ENCODE measurements at places on chromosomes 2 and 18.

GRCh38 chr2:172993931-172994717 lies 81.5 kb upstream of the MAP3K20 start:
- no peak for DNase-seq

DNA sequence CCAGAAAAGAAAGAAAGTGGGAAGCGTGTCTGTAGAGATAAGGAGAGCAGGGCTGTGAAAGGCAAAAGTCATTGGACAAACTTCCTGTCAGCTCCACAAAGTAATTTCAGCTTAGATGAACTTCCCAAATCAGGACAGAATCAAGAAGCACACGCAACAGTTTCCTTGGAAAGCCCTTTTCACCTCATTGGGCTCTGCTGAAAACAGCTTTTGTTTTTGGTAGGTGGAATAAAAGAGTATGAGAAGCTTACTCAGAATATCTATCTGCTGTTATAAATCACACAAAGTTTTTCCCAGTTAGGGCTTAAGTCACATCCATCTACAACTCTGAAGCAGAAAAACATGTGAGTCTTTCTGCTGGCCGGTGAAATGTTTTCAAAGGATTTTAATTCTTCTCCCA lies 42.4 kb upstream of the EFEMP1 start:
- DNase-seq = no peak

GRCh38 chr2:48530033-48530811 lies at the start of gene STON1:
Gene STON1, plus strand, starts transcription at chr2:48530154. Its CDS starts 50,480 bp downstream, at chr2:48580634.
- DNase-seq = peak; percentile 30

- DNase-seq = no peak
These were observed 29.8 kb upstream of the ACTG2 start for GRCh38 chr2:73862987-73863386.

DNA sequence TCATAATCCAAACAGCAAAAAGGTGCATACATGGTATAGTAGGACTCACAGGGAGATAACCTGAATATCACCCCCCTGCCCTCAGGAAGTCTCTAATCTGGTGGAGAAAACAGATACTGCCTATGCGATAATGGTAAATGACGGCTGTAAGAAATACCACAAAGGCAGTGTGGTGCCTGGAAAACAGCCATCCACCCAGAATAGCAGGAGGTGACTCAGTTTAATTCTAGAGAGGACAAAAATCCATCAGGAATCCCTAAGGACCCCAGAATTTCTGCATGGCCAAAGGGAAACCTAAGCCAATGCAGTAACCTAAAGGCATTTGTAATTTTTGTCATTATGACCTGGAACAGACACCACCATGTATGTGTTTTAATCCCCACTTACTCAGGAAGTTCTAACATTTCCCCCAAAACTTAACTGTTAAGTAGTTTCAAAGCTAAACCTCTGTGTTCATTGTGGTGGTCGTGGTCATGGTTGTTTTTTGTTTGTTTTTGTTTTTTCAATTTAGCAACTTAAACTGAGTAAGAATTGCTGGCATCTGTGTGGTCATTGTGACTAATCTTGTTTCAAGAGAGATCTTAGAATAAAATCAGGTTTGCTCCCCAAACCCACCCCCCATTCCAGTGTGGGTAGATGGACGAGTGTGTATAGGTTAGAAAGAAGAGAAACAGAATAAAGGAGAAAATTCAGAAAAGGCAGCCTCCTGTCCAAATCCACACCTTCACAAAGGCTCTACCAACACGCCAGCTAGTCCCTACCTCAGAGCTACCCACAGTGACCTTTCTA lies 121.5 kb upstream of the CDCA7 start:
- no peak for DNase-seq

- DNase-seq = no peak
These were observed 18.6 kb downstream of the CYP27C1 start for GRCh38 chr2:127201452-127201851.

GRCh38 chr2:227106845-227107759 lies 56.9 kb downstream of the COL4A4 start:
- DNase-seq = peak; percentile 29

GRCh38 chr2:218745559-218746469 lies 35.2 kb downstream of the TTLL4 start:
- DNase-seq = no peak

- DNase-seq = peak; percentile 8
These were observed 1960.5 kb upstream of the PIK3C3 start for GRCh38 chr18:39994498-39994897.

GRCh38 chr2:43224131-43224570 lies 2.3 kb downstream of the ZFP36L2 start:
- no peak for DNase-seq

DNA sequence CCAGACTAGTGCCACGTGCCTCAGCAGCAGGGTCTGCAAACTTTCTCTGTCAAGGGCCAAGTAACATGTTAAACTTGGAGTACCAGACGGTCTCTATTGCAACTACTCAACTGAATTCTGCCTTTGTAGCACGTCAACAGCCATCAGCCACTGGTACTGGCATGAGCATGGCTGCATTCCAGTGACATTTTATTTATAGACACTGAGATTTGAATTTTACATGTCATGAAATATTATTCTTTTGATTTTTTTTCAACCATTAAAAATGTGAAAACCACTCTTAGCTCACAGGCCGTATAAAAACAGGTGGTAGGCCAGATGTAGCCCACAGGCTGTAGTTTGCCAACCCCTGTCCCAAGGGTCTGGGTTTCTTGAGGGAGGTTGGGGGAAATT lies 199.7 kb downstream of the TPGS2 start:
- no peak for DNase-seq

GRCh38 chr18:49647496-49648168 lies 85.8 kb downstream of the LIPG start:
- no peak for DNase-seq

GRCh38 chr2:14615121-14615520 lies 17.4 kb upstream of the LRATD1 start:
- no peak for DNase-seq

DNA sequence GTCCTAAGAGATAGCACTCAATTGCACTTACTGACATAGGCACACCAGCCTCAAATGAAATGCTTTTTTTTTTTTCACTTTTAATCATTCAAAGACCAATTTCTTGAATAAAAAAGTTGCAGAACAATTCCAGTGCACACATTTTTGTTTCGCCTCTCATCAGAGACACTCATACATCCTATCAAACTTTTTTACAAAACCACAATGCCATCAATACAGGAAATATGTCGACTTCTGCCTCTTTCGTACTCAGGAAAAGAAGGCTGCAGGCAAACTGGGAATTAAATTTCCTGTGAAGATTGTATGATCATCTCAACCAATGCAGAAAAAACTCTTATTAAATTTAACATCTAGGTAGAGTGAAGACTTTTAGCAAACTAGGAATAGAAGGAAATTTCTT lies 112.4 kb downstream of the DNER start:
- no peak for DNase-seq

DNA sequence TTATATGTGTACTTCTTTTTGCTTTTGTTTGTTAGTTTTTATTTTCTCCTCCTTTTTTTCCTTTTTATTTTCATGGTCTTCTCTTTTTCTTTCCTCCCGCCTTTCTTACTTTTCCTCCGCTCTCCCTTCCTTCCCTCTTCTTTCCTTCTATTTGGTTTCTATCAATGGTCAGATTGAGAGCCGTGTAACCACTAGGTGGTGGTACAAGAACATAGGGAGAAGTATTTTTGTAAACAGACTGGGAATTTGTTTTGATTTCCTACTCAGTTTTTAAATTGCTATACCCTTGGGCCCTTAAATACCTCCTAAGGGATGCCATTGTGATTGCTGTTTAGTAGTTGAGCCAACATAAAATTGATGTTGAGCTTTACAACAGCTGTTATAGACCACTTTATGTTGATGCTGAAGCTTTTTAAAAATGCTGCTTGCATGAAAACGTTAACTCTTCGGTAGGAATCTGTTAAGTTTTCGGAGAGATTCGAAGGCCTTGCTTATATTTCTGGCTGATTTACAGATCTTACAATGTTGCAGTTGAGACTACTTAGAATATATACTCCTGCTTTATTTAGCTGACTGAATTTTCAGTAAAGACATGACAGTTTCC lies 124.2 kb downstream of the UBE2E3 start:
- DNase-seq = peak; percentile 29

DNA sequence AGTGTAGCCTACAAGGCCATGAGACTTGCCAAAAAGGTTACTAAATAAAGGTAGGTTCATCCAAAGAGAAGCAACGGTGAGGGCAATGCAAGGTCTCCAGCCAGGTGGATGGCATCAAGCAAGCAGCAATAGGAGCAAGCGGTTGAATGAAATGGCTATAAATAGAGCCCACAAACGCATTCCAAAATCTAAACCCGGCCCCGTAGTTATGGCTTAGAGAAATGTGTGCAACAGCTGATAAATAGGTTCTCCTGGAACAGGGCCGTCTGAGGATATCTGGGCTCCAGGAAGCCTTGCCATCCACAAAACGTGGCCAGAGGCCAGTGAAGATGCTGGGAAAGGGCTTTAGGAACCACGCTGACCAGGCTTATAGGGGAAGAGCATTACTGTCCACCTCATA lies 146.1 kb upstream of the PID1 start:
- DNase-seq = no peak

DNA sequence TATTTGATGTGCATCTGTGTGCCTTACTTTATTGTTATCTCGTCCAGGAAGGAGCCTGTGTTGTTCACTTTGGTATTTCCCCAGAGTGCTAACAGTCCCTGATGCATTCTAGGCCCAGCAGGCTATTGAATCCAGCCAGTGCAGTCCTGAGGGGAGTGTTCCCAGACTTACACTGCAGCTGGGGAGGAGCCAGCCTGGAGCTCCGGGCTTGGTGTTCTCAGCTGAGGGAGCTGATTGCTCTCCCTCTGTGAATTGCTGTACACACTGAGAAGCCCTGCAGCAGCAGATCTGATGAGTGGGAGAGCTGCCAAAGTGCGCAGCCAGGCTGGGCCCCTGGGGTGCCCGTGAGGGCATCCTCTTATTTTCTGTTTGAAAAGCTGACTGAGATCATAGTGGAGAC lies 159.2 kb downstream of the GALNT3 start:
- DNase-seq = peak; percentile 79

All from NCI-H146 (cell line).